ENCODE measurements at places on chromosomes 6 and 20.

DNA sequence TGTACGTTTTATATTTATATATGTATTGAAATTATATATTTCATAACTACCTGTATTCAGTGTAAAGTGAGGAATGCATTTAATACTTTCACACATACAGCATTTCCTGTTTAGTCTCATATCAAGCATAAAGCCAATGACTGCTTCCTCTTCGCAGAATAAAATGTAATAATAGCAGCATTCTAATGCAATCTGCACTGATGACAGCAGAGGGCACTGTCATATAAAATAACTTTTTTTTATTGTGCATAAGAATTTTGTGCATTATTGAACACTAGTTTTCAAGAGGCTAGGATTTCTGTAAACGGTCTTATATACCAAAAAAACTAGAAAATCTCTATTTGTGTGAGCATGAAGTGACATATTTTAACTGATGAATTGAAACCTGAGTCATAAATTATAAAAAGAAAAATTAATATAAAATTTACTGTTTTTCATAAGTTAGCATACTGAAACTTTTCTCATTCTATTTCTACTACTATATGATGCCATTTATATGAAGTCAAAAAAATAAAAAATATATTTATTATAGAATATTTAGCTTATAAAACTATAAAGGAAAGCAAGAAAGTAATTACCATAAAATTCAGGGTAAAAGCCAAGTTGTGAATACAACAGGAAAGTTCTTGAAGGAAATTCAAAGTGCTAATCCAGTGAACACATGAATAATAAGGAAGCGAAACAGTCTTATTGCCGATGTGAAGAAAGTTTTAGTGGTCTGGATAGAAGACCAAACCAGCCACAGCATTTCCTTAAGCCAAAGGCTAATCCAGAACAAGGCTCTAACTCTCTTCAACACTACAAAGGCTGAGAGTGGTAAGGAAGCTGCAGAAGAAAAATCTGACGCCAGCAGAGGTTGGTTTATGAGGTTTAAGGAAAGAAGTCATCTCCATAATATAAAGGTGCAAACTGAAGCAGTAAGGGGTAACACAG is 36.3 kb downstream of the RNF146 start:
- DNase-seq, result no peak

DNA sequence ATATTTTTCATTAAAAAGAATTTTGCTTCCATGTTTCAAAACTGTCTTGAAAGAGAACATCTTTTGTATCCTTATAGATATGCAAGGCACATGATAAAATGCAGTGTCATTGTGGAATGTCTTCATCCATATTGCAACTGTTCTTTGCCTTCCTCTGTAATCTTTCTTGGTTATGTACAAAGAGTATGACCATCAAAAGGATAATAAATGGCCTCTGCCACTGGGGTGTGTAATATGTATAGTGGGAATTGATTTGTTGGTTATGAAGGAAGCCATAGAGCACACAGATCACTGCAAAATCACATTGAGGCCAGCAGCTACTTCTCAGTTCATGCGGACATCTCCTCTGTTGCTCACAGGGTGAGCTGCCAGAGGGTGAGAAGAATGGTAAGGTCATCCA is 703.5 kb downstream of the TFAP2A start:
- DNase-seq, result no peak

DNA sequence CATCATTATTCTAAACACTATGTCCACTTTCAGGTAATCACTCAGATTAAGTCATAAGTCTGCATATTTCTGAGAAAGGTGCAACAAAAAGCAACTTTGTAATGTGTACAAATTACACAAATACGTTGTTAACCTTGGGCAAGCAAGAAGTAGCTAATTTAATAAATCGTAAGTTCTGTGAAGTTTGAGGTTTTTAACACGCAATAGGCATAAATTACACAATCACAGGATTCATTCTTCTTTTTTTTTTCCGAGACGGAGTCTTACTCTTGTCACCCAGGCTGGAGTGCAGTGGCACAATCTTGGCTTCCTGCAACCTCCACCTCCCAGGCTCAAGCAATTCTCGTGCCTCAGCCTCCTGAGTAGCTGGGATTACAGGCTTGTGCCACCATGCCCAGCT is 57.2 kb upstream of the F13A1 start:
- no peak for DNase-seq

DNA sequence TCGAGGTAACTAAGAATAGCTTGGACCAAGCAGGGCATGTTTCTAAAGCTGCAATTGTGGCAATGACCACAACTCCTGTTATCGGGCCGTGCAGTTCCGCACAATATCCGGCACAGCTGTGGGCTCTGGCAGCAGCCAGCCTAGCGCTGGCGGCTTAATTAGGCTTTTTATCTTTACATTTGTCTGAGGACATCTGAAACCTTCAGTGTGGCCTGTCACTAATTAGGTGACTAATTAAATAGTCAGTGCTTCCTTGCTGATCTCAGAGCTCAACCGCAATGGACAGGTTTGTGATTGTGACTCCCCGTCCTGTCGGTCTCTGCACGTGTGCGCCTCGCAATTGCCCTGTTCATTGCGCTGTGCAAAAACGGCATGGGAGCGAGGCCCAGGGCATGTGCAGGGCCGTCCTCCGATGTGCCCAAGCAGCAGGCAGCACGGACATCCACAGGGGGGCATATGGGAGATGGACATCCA is 134.8 kb upstream of the INSM1 start:
- DNase-seq, result no peak

DNA sequence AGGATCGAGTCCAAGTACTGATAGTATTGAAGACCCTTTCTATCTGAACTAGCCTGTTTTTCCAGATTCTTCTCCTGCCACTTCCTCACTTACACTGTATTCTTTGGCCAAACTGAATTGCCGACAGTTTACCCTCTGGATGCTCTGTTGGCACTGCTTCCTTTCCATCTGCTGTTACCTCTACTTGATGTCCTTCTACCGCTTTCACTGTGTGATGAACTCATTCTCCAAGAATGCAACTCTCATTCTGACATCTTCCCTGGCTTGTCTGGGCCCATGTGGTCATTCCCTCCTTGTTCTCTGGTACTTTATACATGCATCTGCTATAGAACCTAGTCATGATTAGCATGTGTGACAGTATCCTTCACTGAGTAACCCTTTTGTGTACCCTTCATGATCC is 16.3 kb downstream of the RPRD1B start:
- no peak for DNase-seq

GRCh38 chr6:6843057-6843627 is 254.6 kb downstream of the LY86 start:
- no peak for DNase-seq

DNA sequence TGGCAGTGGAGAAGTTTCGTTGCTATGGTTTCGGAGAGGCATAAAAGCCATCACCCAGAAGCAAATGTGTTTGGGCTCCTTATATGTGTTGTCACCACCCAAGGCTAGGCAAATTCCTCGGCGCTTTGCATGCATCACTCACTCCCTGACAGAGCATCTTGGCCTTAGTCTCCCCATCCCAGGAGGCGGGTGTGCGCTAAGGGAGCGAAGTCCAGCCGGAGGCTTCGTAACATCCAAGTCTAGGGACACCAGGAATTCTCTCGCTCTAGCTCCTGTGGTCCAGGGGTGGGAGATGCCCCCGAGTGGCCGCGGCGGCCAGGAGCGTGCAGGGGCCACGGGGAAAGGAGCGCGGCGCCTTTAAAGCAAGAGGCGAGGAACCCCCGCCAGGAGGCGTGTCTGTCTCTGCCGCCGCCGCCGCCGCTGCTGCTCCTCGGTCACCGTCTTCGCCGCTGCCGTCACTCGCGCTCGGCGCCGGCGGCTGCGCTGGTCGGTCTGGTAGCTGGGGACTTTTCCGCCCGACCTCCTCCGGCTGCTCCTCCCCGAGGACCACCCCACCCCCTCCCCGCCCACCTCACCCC is at the start of gene GRIK2:
TSS of gene GRIK2 (plus strand) at position 458 of the 578 bp plus-strand sequence.
- no peak for DNase-seq

GRCh38 chr6:39642270-39642669 is 82.9 kb downstream of the KIF6 start:
- DNase-seq, result no peak

DNA sequence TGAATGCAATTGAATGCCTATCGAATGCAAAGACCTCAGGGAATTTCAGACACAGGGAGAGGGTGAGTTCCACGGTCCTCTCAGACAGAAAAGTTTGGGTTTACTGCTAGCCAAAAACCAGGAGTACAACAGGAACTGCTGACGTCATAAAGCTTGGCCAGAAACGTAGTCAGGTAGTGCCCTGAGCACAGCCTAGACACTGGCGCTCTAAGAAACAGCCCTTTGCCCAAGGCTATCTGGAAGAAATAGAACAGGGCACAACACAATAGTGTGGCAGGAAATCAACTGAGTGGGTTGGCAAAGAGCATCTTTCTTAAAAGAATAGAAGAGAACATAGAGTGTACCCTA is 58.0 kb downstream of the GFOD1 start:
- no peak for DNase-seq

DNA sequence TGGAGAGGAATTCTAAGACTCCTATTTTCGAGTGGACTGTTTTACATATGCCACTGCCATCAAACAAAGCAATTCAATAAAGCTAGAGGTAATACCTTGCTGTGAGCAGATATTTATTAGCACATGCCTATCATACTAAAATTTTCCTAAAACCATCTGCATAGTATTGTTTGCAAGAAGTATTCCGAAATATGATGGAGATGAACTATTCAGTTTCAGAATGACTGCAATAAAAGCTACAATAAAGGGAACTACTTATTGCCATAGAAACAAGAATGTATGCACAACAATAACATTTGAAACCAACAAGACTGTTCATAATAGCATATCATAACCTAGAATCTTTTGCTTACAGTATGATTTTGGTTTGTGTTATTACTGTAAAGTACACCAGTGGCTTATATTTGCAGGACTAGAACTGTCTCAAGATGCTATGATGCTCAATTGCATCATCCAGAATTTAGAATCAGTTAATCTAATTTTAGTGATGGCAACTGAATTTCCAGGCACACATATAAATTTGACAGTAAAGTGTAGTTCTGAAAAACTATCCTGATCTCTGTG is 144.3 kb downstream of the GRIK2 start:
- no peak for DNase-seq

All from stimulated activated CD8-positive, alpha-beta memory T cell treated with anti-CD3 and anti-CD28 coated beads, Interleukin-4, amount 100 ng/mL, for 1 hour (primary cell).